ENCODE measurements at places on chromosomes 12 and 14. TPM values are rescaled to one million over a fixed set of nuclear protein-coding genes. Genes with fewer than 3 reads are reported as not detected.

Gene MIP
- not detected for total RNA-seq

Gene NELL2
- 161 TPM for total RNA-seq

DNA sequence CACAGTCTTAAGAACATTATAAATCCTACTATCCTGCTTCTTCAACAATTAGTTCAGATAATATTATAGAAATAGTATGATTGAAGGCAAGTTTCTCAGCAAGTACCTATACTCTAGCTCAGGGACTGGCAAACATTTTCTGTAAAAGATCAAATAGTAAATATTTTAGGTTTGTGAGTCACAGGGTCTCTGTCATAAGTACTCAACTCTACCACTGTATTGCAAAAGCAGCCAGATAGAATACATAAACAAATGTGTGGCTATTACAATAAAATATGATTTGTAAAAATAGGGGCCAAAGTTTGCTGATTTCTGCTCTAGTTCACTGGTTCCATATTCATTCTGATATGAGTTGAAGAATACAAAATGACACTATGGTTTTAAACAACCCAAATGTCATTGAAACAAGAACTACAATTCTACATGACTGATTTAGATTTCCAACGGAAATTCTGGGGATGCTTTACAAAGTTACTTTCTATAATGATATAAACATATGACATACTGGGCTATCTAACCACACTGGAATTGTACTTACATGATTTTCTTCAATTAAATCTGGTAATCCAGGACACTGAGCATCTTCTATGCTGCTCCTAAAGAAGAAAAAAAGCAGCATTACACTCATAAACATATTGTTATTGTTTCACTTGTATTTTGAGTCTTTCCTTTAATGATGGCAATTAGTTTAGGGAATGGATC, 23.2 kb downstream of the LGALS3 start:
- peaks cover 71% of the 10 kb centered on the region for H3K36me3 ChIP-seq
- H3K4me3 ChIP-seq: no peak overlapping the region
- DNase-seq: no peak
- H3K27ac ChIP-seq: no peak overlapping the region
- no peaks in the 10 kb centered on the region for H3K27me3 ChIP-seq

DNA sequence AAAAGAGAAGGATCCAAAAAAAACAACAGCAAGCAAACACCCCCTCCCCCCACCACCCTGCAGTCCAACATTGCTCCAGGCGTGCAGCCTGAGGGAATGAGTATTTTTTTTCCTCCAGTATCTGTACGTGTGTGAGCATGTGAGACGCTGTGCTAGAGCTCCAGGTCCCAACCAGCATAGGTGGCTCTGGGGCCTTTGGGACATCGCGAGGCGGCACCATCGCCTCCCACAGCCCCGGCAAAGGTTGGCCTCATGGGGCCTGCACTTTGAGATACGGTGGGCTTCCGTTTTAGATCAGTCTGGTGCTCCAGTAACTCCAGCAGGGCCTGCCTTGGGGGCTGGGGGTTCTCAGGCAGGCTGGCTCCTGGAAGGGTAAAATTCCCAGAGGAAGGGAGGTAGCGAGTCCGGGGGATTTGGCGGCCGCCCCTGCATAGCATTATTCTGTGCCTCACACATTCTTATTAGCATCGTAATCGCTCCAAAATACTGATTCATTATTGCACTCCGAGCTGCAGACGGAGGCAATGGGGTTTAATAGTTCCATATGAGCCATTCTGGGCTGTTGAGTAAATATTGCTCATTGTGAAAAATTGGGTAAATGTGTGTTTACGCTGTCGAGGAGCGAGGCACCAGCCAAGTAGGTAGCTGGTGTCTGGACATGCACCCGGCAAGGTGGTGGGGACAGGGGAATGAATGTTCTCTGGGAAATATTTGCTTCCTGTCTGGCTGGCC, 143.1 kb upstream of the MYL2 start:
- peaks cover 3% of the 10 kb centered on the region for H3K4me1 ChIP-seq
- H3K27me3 ChIP-seq: no peaks in the 10 kb centered on the region
- DNase-seq: no peak
- H3K36me3 ChIP-seq: no peaks in the 10 kb centered on the region

GRCh38 chr12:117047810-117048584, 51.2 kb downstream of the TESC start:
- no peak overlapping the region for H3K27ac ChIP-seq
- no peaks in the 10 kb centered on the region for H3K27me3 ChIP-seq
- peaks cover 3% of the 10 kb centered on the region for H3K36me3 ChIP-seq
- H3K4me3 ChIP-seq: no peak overlapping the region
- H3K4me1 ChIP-seq: peaks cover 4% of the 10 kb centered on the region

GRCh38 chr14:87483271-87484260, 509.4 kb downstream of the GALC start:
- no peaks in the 10 kb centered on the region for H3K36me3 ChIP-seq
- no peak overlapping the region for H3K4me3 ChIP-seq
- no peaks in the 10 kb centered on the region for H3K27me3 ChIP-seq
- no peak overlapping the region for H3K27ac ChIP-seq
- no peak for DNase-seq

Gene ZNF384
- total RNA-seq: 79.5 TPM

Gene DPPA3
- not detected for total RNA-seq

Gene FBRSL1
- 67.1 TPM for total RNA-seq

- peak overlapping the region; percentile 87 for H3K4me3 ChIP-seq
- H3K27ac ChIP-seq: peak overlapping the region; percentile 65
- H3K4me1 ChIP-seq: peaks cover 24% of the 10 kb centered on the region
- H3K27me3 ChIP-seq: no peaks in the 10 kb centered on the region
Measured at GRCh38 chr14:52790011-52790755, 1.2 kb downstream of the GNPNAT1 start.

- DNase-seq: no peak
- H3K27me3 ChIP-seq: no peaks in the 10 kb centered on the region
- no peaks in the 10 kb centered on the region for H3K4me1 ChIP-seq
- H3K36me3 ChIP-seq: no peaks in the 10 kb centered on the region
Measured at GRCh38 chr12:41663598-41664265, 475.6 kb downstream of the PDZRN4 start.

- H3K36me3 ChIP-seq: no peaks in the 10 kb centered on the region
- H3K4me1 ChIP-seq: no peaks in the 10 kb centered on the region
- no peak overlapping the region for H3K27ac ChIP-seq
- no peaks in the 10 kb centered on the region for H3K27me3 ChIP-seq
Measured at GRCh38 chr14:95832012-95832411, 44.6 kb upstream of the TUNAR start.

Gene COX8C
- not detected for total RNA-seq

DNA sequence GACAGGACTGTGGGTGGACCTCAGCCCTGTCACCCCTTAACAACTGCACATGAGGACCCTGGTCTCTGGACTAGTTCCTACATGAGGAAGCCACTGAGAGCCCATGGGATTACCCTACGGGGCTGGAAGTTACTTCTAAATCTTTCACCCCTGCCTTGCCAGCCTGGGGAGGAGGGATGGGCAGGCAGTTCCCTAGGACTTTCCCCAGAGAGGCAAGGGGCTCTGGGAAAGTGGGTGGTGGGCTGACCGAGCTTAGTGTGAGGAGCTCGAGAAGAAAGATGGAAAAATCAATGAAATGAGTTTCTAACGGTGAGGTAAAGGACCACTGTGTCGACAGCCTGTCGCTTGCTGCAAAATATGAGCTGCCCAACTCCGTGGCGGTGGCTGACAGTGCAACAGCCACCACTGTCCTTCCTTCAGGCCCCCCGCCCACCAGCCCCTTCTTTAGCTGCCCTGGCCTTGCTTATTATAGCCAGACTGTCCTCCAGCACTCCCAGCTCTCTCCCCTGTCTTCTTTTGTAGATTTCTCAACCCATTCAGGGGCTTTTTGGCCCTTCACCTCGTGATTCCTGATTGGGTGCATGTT, 5.0 kb downstream of the ZFHX2 start:
- no peak overlapping the region for H3K27ac ChIP-seq
- peaks cover 5% of the 10 kb centered on the region for H3K4me1 ChIP-seq
- H3K36me3 ChIP-seq: no peaks in the 10 kb centered on the region
- no peak for DNase-seq

DNA sequence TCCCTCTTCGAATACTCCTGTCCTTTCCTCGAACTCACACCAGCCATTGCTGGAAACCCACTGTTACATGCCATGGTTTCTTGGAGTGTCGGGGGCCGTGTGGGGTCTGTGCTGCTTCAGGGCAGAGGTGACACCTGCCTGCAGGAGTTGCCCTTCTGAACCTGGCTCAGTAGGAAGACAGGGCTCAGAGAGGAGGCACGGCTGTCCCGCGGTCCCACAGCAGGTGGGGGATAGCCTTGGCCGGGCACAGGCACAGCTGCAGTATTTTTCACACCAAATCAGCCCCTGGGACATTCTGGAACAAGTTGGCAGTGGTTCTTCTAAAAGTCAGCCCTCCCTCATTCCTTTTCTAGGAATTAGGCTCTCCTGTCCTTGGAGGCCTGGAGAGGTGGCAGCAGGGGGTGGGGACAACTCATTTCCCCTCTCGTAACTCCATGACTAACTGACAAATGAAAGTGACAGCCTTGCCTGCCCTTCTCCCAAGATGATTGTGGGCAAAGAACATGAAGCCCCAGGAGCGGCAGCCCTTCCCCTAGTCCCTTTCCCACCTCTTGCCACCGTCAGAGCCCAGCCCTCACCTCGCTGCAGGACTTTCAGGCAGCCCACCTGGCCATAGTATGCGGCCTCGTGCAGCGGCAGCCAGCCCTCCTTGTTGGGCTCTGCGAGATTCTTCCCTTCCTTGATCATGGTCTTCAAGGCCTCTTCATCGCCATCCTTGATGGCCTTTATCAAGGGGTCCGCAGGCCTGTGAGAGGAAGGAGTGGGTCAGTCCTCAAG, 22.4 kb downstream of the ASB2 start:
- no peaks in the 10 kb centered on the region for H3K27me3 ChIP-seq
- H3K4me3 ChIP-seq: peak overlapping the region; percentile 80
- peak overlapping the region; percentile 84 for H3K27ac ChIP-seq
- no peak for DNase-seq
- peaks cover 3% of the 10 kb centered on the region for H3K36me3 ChIP-seq

- H3K27ac ChIP-seq: no peak overlapping the region
- DNase-seq: no peak
- H3K4me3 ChIP-seq: no peak overlapping the region
- no peaks in the 10 kb centered on the region for H3K4me1 ChIP-seq
- peaks cover 18% of the 10 kb centered on the region for H3K27me3 ChIP-seq
- H3K36me3 ChIP-seq: no peaks in the 10 kb centered on the region
Measured at GRCh38 chr14:59688224-59689170, 111.9 kb upstream of the CCDC175 start.

DNA sequence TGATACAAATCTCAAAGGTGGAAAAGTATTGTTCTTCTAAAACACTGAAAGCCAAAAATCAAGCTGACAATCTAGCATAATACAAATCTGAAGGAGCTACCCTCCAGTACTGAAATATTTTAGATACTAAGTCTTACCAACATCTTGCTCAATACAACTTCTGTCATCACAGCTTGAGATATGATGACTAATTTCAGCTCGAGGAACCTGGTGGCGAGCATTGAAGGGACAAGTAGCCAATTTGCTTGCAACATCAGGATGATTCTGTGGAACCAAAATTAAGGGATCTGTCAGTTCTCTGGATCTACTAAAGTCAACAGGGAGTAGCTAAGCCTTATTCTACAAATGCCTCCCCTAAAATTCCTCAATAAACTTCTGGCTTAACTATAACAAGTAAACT, 10.4 kb downstream of the GTSF1 start:
- H3K4me1 ChIP-seq: no peaks in the 10 kb centered on the region
- no peak overlapping the region for H3K4me3 ChIP-seq
- H3K36me3 ChIP-seq: no peaks in the 10 kb centered on the region

GRCh38 chr12:104650541-104650940, 193.8 kb downstream of the CHST11 start:
- H3K27ac ChIP-seq: no peak overlapping the region
- H3K27me3 ChIP-seq: no peaks in the 10 kb centered on the region
- no peak overlapping the region for H3K4me3 ChIP-seq

Gene FGF23
- not detected for total RNA-seq

DNA sequence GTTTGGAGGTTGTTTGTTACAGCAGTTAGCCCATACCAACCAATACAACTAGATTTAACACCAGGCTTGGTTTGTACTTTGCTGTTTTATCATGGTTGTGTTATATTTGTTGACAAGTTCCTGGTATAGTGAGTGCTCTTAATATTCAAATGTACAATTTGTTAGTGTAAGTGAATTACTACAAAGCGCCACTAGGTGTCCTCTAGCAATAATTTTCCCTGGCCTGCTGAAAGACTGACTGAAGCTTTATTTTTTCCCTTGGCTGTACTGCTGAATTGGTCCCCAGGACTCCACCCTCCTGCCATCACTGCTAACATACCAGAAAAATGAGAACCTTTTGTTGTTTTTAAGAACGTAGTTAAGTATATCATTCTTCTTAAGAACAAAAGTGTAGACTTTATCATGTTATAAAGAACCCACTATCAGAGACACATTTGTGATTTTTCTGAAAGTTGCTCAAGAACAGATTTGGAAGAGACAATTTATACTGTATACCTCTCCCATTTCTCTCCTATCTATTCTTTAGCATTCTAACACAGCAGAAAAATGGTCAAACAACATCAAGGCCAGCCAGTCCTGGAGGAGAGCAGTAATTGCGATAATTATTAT, 75.3 kb upstream of the FAR2 start:
- H3K36me3 ChIP-seq: no peaks in the 10 kb centered on the region
- no peak for DNase-seq
- H3K27ac ChIP-seq: no peak overlapping the region
- H3K27me3 ChIP-seq: peaks cover 28% of the 10 kb centered on the region

Gene RBP5
- 1.3 TPM for total RNA-seq

DNA sequence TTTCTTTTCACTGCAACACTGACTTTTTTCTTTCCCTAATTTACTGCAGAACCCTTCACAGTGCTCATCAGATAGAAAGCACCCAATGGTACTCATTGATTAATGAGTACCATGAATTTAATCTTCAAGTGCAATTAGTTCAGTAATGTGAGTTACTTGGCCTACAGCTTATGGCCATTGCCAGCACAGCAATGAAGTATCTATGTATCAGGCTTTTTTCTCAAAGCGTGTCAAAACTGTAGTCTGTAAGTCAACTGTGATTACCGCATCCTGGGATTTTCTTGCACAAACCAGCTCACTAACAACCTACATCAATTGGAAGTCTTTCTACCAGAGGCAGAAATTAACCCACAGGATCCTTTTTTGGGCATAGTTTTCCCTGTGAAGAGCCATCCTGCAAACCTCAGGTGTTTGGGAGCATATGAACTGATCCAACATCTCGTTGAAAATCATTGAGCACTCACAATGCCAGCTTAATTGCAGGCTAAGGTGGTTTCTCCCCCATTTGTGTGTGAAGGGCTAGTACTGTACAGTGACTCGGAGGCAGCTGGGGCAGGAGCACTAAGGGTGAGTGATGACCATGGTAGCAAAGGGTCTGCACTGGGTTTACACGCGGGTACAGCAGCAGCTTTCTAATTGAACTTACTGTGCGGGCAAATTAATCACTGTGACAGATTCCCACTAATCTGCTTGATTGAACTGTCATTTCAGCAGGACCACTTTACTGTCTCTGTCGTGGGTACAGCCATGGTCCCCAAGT, 619.3 kb downstream of the SNAPC1 start:
- no peaks in the 10 kb centered on the region for H3K4me1 ChIP-seq
- H3K4me3 ChIP-seq: no peak overlapping the region
- no peak overlapping the region for H3K27ac ChIP-seq
- no peak for DNase-seq
- no peaks in the 10 kb centered on the region for H3K36me3 ChIP-seq

- H3K27me3 ChIP-seq: peaks cover 4% of the 10 kb centered on the region
- H3K4me3 ChIP-seq: no peak overlapping the region
- no peaks in the 10 kb centered on the region for H3K36me3 ChIP-seq
Measured at GRCh38 chr12:51822956-51823355, 25.6 kb downstream of the FIGNL2 start.

GRCh38 chr14:34684578-34684977, 29.8 kb downstream of the CFL2 start:
- H3K4me3 ChIP-seq: no peak overlapping the region
- H3K36me3 ChIP-seq: no peaks in the 10 kb centered on the region
- DNase-seq: no peak

Gene RAD9B
- total RNA-seq: 2.3 TPM

All from activated naive CD8-positive, alpha-beta T cell treated with anti-CD3 and anti-CD28 coated beads, Interleukin-2, amount 10 ng/mL, durations not matched to agents 7 days and 5 days (primary cell).